ENCODE measurements at places on chromosomes 6 and 20.

GRCh38 chr6:41040101-41040939 lies 1.3 kb upstream of the UNC5CL start:
- DNase-seq = no peak

DNA sequence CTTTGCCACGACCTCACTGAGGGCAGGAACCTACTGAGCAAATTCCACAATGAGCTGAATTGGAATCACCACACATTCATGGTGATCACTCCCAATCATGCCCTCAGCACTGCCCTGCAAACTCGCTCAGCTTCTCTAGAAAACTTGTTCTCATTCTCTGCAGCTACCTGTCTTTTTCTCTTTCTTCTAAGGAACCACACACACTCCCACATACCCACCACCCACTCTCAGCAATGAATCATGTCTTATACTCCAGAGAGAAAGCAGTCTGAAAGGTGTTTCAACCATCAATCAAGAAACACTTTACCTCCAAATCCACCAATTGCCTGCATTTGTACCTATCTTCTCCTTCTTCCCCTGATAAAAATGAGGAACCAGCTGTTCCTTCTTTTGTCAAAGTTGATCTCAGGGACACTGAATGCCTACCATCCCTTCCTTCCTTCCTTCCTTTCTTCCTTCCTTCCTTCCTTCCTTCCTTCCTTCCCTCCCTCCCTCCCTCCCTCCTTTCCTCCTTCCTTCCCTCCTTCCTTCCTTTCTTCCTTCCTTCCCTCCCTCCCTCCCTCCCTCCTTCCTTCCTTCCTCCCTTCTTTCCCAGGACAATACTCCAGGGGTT lies 84.6 kb upstream of the SGK1 start:
- no peak for DNase-seq

DNA sequence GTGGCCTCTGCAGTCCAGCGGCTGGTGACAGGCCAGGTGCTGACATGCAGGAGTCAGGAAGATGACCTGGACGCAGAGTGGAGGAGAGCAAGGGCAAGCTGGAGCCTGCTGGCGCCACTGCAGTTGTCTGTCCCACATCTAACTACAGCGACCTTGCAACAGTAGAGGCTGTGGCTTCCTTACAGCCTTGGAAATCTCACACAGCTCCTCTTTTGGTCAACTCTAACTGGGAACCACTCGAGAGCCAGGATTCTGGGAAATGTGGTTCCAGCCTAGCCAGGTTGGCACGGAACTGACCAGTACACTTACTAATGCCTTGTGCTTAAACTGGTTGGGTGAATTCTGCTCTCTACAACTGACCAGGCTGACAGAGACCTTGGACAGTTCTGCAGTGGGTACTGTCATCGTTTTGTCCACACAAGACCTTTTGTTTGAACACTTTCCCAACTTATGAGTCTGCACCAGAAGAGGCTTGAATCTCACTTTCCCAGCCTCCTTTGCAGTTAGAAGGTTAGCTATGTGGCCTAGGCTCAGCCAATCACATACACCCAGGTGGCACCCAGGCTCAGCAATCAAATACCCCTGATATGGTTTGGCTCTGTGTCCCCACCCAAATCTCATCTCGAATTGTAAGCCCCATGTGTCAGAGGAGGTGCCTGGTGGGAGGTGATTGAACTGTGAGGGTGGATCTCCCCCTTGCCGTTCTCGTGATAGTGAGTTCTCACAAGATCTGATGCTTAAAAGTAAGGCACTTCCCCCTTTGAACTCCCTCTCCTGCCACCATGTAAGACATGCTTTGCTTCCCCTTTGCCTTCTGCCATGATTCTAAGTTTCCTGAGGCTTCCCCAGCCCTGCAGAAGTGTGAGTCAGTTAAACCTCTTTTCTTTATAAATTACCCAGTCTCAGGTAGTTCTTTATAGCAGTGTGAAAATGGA lies 153.5 kb downstream of the ZMYND8 start:
- DNase-seq = no peak

- DNase-seq = no peak
Measured at GRCh38 chr6:139422105-139423036, 47.9 kb upstream of the CITED2 start.

DNA sequence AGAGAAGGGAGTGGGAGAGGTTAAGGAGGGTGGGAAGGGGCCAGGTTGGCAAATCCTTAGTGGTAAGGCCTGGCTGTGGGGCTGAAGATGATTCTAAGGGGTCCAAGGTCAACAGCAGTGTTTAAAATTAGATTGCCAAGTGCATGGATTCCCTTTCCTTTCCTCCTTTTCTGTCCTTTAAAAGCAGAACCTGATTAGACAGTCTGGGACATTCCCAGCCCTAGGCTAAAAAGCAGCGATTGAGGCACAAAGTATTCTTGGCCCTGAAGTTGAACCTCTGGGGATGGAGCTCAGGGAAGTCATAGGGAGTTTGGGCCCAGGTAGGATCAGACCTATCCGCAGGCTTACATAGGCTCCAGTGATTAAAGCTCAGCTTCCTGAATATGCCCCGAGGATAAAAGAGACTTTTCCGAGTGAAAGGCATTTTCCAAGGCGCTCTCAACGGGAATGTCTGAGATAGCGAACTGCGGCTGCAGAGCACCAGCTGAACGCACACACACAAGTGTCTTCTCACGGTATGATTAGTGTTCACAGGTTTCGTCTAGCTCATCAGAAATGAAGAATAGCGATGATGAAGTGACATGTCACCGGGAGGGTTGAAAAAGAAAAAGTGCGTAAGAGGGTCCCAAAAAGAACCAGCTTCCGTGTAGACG lies 787 bp upstream of the CARMIL1 start:
- no peak for DNase-seq

All from hypothalamus (tissue), 51 donors.